Activated naive CD4-positive, alpha-beta T cell treated with anti-CD3 and anti-CD28 coated beads, Interleukin-2, amount 50 U/mL, for 16 hours (primary cell): ENCODE measurements at places on chromosomes 5 and 9.

- no peak for DNase-seq
These were observed 96.5 kb downstream of the PRRT1B start for GRCh38 chr9:131641618-131642495.

GRCh38 chr9:131436376-131436775, 42.5 kb downstream of the PRRC2B start:
- no peak for DNase-seq

GRCh38 chr9:4864234-4864661, 71.5 kb downstream of the RCL1 start:
- DNase-seq = no peak

DNA sequence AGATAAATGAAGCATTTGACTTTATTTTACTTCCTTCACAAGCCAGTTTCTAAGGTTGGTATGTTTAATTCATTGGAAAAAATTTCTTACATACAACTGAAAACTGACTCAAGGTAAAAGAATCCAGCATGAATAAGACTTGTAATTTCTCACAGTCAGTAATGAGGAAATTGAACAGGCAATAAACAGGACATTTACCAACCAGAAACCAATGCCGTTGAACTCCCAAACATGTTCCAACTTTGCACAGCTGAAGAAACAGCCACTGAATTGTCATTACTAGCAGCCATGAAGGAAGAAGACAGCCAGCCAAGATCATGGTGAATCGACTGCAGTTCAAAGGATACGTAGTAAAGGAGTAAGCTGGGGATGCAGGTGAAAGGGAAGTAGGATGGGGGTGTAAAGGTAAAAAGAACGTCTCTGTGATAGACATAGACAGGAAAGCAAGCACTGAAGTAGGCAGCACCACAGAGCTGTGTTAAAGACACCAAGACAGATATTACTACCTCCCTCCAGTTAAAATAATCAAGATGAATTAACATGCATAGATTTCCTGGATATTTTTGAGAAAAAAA, 21.3 kb upstream of the SLC12A2 start:
- DNase-seq = no peak

DNA sequence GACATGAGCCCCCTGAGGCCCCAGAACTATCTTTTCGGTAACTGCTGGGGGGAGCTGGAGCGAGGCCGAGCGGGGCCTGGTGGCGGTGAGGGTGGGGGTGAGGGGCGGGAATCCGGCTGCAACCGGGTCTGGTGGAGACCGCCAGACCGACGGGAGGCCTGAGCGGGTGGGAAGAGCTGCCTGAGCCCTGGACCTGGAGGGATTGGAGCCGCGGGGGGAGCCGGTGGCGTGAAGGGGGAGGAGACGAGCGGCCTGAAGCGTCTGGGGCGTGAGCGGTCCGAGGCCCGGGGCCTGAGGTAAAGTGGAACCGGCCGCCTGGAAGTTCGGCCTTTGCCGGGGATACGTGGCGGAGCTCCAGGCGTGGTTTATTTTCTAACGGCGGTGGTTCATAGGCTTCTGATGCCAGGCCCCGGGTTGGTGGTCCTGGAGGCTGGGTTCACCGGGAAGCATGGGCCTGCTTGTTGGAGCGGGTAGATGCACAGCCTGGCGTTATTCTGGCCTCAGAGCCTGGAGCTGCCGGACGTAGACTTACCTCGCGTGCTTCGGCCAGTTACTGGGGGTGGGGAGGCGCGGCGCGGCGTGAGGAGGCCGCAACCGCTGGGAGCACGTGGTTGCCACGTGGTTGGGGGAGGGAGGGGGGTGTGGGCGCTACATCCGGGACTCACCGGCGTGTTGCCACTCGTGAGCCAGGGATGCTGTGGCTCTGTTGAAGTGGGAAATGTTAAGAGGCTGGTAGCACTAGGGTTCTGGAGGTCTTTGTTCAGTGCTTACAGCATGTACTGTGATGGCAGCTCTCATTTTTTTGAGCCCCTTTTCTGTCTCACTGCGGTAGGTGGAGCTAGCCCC, 544 bp downstream of the NPM1 start:
- DNase-seq = peak; percentile 85

DNA sequence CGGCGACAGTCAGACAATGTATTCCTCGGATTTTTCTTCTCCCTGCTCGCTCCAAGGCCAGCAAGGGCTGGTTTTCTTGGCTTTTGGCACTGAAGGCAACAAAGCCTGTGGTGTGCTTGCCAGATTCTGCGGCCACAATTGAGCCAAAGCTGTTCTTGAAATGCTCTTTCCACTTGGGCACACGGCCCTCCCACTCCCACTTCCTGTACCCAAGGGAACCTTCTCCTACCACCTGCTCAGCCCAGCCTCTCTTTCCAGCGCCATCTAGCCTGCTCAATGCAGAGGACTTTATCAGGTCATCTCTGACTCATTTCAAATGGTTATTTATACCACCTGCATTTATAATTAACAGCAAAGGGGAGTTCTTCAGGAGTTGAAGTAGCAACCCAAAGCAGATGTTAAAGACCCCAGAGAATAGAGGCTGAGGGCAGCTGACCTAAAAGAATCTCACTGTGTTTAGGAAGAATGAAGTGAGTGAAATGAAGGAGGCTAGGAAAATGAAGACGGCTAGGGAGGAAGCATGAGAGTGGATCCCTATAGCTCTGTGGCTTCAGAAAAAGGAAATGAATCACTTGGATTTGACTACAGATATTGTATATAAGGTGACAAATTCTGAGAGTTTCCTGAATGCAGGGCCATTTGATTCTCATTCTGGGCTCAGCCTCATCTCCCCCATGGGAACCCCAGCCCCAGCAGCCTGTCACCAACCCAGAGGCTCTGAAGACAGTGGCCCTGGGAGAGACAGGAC, 439.0 kb downstream of the ENC1 start:
- DNase-seq = no peak

DNA sequence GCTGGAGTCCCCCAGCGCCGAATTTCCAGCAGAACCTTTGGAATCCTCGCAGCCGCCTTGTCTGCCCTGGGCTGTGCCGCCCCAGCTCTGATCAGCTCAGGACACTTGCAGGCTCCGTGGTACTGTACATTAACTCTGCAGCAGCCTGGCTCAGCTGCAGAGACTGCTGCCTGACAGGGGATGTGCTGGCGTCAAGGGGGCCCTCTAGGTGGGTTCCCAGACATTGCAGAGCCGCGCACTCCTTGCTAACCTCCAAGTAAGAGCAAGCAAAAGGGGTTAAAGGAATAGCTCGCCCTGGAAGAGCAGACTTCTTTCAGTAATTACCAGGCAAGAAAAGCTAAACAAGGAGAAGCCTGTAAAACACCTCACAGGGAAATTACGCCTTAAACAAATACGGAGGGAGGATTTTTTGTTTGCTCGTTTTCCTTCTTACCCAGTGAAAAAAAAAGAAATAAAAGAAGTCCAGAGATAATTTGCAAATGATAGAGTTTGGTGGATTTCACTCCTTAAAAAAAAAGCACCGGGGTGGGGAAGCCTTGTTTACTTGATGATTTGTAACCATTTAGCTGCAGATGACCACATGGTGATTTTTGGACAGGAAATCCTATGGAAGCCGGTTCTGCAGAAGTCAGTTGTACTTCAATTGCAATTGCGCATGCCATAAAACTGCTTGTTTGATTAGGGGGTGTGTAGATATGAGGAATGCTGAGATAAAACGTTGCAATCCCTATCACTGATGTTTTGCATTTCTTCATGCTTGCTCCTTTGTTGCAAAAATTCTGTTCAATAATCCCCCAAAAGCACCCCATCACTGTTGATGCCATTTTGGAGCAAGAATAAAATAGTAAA, 305.8 kb downstream of the PDE4D start:
- no peak for DNase-seq

DNA sequence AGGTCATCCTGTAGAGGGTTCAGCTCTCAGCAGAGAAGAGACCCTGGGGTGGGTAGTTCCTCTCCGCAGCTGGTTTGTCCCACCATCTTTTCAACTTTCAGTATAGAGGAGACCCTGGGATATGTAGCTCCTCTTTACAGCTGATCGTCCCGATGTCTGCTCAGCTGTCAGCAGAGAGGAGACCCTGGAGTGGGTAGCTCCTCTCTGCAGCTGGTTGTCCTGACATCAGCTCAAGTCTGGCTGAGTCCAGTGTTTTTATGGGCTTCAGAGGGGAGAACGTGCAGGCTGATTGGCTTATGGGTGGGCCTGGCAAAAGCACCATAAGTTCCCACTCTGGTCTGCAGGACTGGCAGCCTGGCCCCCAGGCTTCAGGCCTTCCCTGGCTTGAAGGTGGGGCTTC, 80.8 kb downstream of the NLN start:
- DNase-seq = no peak

DNA sequence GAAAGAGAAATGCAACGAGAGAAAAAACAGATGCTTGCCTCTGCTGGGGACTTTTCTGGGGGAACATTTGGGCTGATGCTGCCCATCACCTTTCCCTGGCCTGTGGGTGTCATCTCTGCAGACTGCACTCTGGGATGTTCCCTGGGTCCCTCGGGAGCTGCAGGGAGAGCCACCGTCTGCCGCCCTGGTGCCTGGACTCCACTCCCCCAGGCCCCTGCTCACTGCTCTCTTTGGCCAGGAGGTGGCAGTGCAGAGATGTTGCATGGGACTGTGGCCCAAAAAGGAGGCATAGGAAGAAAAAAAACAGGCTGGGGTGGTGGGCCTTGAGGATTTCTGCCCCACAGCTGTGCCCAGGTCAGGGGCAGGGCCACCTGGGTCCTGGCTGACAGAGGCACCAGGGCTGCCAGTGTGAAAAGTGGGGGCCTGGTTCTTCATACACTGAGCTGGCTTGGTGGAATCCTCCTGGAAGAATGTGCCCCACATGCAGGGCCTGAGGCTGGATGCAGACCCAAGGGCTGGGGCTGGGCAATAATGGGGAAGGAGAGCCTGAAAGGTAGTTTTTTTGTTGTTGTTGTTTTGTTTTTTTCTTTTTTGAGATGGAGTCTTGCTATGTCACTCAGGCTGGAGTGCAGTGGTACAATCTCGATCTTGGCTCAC, 353.6 kb downstream of the SLIT3 start:
- DNase-seq = peak; percentile 23

DNA sequence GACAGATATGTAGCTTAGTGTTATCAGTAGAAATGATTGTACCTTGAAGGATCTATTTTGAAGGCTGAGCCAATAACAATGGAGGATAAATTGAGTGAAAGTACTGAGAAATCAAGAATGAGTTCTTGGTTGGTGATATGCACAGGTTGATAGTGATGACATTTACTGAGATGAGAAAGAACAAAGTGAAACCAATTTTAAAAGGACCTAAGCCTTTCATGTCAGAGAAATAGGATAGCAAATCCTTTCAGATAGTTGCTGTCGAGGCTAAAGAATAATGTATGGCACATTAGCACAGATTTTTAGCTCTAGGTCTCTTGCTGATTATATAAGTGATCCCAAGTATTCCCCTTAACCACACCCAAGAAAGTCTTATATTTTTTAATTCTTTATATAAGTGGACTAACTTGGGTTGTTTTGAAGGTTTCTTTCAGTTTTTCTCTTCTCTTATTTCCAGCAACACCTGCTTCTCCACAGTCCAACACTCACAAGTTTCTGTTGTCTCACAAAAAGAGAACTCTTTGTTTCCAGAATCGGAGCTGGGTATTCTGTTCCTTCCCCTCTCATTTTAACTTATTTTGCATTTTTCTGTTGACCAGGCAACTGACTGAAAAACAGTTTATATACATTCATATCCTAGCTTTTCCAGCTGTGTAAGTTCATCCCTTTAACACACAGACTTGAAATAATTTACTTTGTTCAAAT, 286.9 kb upstream of the ATP10B start:
- no peak for DNase-seq

GRCh38 chr9:4111233-4112008, 188.4 kb downstream of the GLIS3 start:
- no peak for DNase-seq

DNA sequence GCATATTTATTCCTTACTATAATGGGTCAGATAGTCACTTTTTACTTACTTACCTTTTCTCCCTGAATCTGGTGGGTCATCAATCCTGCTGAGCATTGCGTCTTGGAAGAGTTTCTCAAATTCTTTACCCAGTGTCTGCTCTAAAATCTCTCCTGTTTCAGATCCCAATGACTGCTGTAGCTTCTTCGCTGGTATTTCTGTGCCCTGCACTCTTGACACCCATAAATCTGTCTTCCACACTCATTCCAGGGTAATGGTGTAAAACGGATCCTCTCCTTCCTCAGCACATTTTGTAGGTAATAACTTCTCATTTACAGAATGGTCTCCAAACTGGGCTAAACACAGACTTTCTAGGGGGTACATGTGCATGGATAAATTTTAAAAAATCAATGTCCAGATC, 407.4 kb downstream of the DMAC1 start:
- no peak for DNase-seq

GRCh38 chr5:75668977-75669689, 48.1 kb downstream of the POC5 start:
- DNase-seq = peak; percentile 31

GRCh38 chr9:100739666-100740065, 161.8 kb downstream of the CAVIN4 start:
- no peak for DNase-seq

GRCh38 chr9:123337971-123338370, 18.0 kb upstream of the CRB2 start:
- DNase-seq = no peak

DNA sequence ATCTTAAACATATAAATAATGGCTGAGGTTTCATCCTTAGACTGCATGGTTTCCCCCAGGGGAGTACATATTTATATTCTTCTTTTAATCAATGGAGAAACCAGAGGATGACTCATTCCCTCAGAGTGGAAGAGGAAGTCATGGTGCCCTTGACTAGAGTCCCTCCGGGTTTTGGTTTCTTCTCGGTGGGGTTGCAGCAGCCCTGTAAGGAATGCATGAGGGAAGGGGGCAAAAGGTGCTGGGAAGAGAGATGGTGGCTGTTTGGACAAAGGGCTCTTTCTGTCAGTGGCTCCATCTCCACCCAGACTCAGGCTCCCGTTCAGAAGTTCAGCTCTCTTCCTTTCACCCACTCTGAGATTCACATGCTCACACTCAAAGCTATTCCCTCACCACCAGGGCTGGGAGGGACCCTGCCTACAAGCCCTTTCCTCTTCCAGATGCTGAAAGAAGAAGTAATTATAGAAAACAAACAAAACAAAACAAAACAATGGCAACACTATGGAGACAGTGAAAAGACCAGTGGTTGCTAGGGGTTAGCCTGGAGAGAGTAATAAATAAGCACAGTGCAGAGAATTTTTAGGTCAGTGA, 129.8 kb upstream of the IL12B start:
- no peak for DNase-seq

GRCh38 chr9:72396247-72397091, 31.5 kb upstream of the ZFAND5 start:
- DNase-seq = no peak

DNA sequence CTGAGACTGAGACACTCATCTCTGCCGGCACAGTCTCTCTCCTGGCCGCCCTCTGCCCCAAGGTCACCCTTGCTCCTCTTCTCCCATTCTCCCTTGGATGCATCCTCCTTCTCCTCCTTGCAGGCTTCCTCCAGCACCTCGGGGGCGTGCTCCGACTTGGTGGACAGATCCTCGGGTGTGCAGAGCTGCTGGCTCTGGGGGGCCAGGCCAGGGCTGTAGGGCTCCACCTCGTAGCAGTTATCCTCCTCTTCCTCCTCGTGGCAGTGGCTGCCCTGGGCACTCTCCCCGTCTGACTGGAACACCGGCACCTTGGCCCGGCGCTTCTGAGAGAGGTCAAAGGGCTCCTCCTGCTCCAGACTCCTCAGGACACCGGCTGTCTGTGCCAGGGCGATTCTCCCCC, 63.3 kb downstream of the ZNF366 start:
- DNase-seq = no peak

GRCh38 chr9:134338394-134339182, 12.3 kb downstream of the RXRA start:
- no peak for DNase-seq

GRCh38 chr9:4894076-4894475, 91.0 kb upstream of the JAK2 start:
- no peak for DNase-seq

GRCh38 chr9:115369322-115369957, 251.5 kb upstream of the TNC start:
- DNase-seq = no peak
